ENCODE measurements at places on chromosomes 12 and 14. TPM values are rescaled to one million over a fixed set of nuclear protein-coding genes. Genes with fewer than 3 reads are reported as not detected.

Gene DLGAP5
- total RNA-seq: 4.9 TPM

Gene CD4
- 2.0 TPM for total RNA-seq

Gene KRT77
- total RNA-seq: not detected

Gene IL31
- total RNA-seq: not detected

Gene APOF
- not detected for total RNA-seq

Gene TEAD4
- total RNA-seq: 0.41 TPM

Gene AQP5
- 1.2 TPM for total RNA-seq

Gene PRR4
- 1.2 TPM for total RNA-seq

Gene NTF3
- 2.9 TPM for total RNA-seq

Gene TRIM9
- total RNA-seq: 28.5 TPM

Gene RNASE7
- total RNA-seq: not detected

Gene HOTAIR
- not detected for total RNA-seq

Gene LIN7A
- total RNA-seq: 44.4 TPM

DNA sequence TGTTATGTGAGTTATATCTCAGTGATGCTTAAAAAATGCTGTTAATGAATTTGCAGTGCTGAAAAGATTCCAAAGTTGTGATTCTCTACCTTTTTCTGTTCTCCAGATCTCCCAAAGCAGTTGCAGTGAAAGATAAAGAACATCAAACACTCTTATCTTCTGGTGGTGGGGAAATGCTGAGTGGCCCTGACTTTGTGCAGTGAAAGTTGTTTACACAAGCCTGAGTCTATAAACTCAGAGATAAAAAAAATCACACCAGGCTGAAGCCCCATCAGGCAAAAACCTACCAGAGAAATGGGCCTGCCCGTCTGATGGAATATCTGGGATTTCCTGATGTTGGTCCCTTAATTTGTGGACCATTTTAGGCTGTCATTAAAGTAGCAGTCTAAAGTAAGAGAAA lies 46.1 kb downstream of the RASSF3 start:
- no peak for DNase-seq

- DNase-seq: peak; percentile 75
These were observed 10.6 kb downstream of the DDX54 start for GRCh38 chr12:113174461-113175384.

- no peak for DNase-seq
These were observed 17.4 kb downstream of the RFC5 start for GRCh38 chr12:118033902-118034301.

GRCh38 chr12:121838126-121838525 lies 20.5 kb downstream of the HPD start:
- DNase-seq: no peak

- DNase-seq: no peak
These were observed 16.8 kb downstream of the MAPKAPK5 start for GRCh38 chr12:111858778-111859177.

DNA sequence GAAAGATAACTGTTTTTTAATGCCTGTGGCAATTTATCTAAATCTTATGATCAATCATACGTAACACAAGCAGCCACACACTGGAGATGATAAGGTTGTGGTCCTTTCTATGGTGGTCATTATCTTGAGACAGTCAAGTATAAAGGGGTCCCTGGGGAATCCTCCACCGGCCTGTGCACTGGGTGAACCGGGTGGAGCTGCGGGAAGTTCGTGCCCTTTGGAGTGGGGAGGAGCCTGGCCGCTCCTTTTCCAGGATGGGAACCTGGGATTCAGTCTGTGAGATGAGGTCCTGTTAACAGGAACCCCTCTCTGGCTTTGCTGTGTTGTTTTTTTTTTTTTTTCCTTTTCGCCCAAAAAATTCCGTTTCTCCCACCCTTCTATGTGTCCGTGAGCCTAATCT lies 167.5 kb upstream of the RPL10L start:
- DNase-seq: no peak

GRCh38 chr12:46915836-46916235 lies 90.0 kb upstream of the SLC38A4 start:
- DNase-seq: no peak

DNA sequence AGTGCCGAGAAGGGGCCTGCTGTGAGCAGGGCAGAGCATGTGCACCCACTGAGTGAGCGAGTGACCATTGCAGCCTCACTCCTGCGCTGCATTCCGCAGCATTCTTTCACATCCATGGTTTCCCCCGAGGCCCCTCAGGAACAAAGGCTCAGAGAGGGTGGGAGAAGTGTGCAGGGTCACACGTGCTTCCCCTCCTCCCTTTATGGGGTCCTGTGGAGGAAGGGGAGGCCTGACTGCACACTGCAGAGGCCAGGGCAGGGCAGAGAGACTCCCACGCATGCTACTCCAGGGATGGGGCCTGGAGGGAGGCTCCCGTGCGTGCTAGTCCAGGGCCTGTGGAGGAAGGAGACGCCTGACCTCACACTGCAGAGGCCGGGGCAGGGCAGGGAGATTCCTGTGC lies 63.2 kb downstream of the DIO3 start:
- DNase-seq: no peak

GRCh38 chr12:6927379-6928021 lies at the start of gene ATN1:
TSS of gene ATN1 (plus strand) at chr12:6927959. CDS start at chr12:6934002, 6,043 bp downstream.
- DNase-seq: peak; percentile 89

- no peak for DNase-seq
These were observed 36.8 kb downstream of the PAPOLA start for GRCh38 chr14:96538990-96539317.

GRCh38 chr12:81468206-81468605 lies 290.9 kb downstream of the PPFIA2 start:
- DNase-seq: peak; percentile 1

GRCh38 chr12:100371146-100371545 lies 14.3 kb downstream of the SLC17A8 start:
- DNase-seq: no peak

DNA sequence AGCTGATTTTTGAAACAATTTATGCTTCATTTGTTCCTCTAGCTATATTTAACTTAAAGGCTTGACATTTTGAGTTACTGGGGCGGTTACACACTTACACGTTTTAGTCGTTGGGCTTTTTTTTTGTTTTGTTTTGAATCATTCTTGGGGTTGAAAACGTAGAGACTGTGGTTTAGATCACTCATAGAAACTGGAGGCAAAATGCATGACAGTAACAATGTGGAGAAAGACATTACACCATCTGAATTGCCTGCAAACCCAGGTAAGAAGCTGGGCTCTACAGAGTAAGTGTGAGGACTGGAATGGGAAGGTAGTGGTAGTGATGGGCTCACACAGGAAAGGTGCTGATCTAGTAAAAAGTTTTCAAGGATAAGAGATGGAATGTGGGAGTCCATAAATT lies at the start of gene CLEC2D:
Gene CLEC2D (plus strand): TSS at position 180 of the 400 bp plus-strand sequence. CDS start 22 bp downstream, at position 202.
- no peak for DNase-seq

DNA sequence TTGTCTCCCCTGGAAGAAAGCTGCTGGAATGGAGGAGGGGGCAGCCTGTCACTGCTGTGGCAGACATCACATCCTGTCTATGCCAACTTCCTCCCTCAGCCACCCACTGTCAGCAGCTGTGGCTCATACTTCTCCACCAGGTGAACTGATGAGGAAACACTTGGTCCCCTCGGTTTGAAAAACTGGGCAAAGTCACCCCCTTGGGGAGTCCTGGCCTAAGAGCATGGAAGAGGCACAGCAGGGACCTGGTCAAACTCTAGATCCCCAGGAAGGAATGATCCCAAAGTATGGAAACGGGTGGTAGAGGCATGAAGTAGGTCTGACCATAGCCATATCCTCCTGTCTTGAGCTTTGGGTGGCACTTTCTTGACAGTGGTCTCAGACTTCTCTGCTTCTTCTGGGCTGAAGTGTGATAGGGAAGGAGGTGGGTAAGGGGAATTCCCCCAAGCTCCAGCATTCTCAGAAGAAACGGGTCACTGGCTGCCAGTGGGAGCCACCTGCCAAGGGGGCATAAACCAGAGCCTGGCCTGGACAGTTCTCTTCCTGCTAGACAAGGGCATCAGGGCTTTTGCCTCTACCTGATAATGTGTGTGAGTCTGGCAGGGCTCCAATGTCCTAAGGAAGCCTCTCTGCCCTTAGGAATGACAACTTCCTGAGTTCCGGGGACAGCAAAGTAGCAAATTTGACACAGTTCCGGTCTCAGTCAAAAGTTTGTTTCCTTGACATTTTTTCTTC lies 36.0 kb downstream of the FMNL3 start:
- no peak for DNase-seq

- DNase-seq: no peak
These were observed 7.2 kb upstream of the RACGAP1 start for GRCh38 chr12:50032515-50032853.

DNA sequence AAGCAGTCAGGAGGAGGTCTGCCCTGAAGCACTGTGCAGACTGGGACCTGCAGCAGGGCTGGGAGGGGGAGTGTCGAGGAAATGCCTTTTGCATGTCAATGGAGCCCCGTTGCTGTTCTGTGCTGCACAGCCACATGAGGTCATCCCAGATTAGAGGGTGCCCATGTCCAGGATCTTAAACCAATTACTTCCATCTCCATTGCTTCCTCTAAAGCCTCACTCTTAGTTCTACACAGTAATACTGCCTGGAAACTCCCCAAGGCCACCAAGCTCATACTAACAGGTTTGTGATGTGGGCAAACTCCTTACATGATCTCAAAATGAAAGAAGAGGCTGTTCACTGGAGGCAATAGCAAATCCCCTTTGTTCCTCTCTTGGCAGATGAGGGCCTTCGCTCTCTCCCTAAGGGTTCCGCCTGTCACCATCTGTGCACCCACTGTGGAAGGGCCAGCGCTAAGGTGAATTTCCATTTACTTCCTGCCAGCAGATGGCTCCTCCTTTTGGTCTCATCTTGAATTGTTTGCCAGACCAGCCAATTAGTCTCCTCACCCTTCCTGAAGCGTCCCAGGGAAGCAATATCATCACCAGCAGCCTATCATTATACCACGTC lies 35.4 kb upstream of the LTA4H start:
- no peak for DNase-seq

GRCh38 chr12:131720921-131721320 lies 10.0 kb downstream of the SFSWAP start:
- no peak for DNase-seq

DNA sequence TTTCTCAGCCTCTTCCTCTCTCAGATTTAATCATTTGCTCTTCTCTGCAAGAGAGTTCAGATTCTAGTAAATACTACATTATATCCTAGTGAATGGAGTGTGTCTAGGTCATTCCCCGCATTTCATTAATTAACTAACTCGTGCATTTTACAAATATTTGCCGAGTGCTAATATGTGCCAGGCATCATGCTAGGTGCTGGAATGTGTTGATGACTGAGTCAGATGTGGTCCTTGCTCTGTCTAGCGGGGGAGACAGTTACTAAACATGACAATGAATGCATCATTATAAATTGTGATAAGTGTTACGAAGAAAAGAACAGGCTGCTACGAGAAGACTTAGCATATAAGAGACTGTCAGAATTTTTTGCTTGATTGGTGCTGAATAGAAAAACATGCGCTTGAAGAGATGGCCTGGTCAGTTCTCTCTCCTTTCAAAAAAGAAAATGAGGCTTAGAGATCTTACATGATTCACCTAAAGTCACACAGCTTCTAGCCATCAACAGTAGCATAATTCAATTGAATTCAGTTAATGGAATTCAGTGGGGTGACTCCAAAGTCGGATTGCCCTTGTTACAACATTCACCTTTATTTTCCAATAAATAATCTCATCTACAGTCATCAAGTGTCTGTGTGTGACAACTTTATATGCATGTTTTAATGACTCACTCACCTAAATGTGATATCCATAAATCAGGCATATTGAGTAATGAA lies 48.7 kb upstream of the MAX start:
- DNase-seq: no peak

GRCh38 chr14:96598332-96598928 lies 96.2 kb downstream of the PAPOLA start:
- no peak for DNase-seq

- DNase-seq: no peak
These were observed 190.2 kb downstream of the ANO4 start for GRCh38 chr12:100984796-100985195.

GRCh38 chr12:70255311-70255710 lies 12.1 kb downstream of the CNOT2 start:
- no peak for DNase-seq

GRCh38 chr12:54984658-54985376 lies at the start of gene TESPA1:
TSS of gene TESPA1 (minus strand) at chr12:54984762. CDS start at chr12:54974562, 10,200 bp downstream.
- no peak for DNase-seq

GRCh38 chr12:64678835-64679234 lies 68.5 kb downstream of the RASSF3 start:
- DNase-seq: no peak

- no peak for DNase-seq
These were observed 272.4 kb upstream of the RTL1 start for GRCh38 chr14:101175731-101176534.

- no peak for DNase-seq
These were observed 8.2 kb downstream of the TMEM121 start for GRCh38 chr14:105534586-105534985.

DNA sequence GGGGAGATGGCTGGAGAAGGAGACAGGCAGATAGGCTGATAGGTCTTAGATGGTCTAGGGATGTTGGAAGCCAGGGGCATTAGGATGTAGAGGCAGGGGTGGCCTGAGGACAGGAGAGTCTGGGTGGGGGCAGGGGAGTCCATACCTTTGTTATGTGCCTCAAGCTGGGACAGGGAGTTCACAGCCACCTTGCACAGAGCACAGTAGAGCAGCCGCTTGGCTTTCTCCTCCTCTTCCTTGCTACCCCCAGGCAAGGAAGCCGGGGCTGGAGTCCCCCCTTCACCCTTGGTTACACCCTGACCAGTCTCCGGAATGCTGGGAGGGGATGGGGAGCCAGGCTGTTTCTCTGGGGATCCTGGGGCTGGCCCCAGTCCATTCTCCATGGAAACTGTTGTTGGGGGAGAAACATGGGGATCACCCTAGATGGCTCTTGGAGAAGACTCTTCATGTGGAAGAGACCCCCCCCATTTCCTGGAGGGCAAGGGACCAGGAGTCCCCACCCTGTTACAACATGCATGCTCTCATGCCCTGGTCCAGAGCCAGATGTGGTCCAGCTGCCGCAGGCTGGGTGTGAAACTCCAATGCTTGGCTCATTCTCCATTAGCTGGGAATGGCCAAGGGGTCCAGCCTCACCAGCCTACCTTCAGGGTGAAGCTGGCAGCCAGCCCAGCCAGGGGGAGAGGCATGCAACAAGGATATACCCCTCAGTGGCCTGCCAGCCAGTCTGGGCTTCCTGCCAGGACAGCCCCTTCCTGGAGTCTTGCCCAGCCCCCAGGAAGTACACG lies 7.2 kb upstream of the GPR84 start:
- no peak for DNase-seq

- no peak for DNase-seq
These were observed 151.9 kb downstream of the ACSS3 start for GRCh38 chr12:81229759-81230158.

DNA sequence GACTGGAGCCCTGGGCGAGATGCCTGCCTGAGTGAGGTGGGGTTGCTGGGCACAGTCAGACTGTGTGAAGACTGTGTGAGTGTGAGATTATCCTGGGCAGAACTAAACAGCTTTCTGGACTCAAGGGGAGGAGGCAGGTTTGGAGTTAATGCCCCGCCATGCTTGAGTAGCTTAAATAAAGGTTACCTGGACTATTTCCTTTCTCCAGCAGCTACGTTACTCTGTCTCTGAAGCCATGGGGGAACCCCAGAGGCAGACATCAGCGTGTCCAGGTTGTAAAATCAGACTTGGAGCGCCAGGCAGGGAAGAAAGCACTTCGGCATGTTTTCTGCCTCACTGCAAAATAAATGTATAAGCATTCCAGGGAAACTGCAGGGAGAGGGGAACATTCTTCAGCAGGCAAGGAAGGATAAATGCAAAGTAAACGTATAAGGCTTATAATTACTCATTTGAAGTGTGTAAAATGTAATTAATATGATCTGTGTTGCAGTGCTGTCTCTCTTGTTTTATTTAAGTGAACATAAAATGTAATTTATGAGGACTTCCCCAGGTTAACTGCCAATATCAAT lies 129.7 kb downstream of the CHST11 start:
- DNase-seq: no peak

- no peak for DNase-seq
These were observed 101.1 kb downstream of the OTOGL start for GRCh38 chr12:80200414-80200813.

- DNase-seq: no peak
These were observed 138.1 kb upstream of the FLRT2 start for GRCh38 chr14:85391892-85392291.

Data from frontal cortex (tissue), 4 donors.